ENCODE measurements at places on chromosomes 2 and 18.

DNA sequence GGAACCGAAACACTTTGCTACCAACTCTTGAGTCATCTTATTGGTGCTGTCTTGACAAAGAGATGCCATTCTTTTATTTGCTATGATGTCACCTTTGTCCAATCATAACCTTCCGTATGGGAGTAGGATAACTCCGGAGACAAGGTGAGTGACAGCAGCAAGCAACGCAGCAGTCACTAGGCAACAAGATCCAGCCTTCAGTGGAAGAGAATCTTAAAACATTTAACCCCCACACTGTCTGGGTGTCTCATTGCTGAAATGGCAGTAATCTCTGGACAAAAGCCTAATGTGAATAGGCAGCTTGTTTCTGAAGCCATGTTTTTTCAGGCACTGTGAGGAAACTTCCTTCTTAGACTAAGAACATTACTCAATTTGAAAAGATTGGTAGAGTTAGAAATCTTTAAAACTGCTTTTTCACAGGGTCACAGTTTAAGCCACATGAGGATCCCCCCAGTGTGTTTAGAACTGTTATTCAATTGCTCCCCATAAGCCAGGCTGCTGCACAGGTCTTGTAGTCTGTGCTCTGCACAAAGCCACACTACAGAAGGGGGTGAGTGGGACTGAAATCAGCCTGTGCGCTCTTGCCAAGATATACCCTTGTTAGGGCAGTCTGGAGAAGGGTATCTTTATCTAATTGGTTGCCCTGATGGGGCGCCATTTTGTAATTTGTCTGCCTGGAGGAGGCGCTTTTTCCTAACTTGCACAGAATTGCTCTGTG lies 131.5 kb upstream of the STON1 start:
- DNase-seq: peak; percentile 84

GRCh38 chr2:119476301-119477112 lies 44.9 kb downstream of the TMEM37 start:
- peak; percentile 36 for DNase-seq

DNA sequence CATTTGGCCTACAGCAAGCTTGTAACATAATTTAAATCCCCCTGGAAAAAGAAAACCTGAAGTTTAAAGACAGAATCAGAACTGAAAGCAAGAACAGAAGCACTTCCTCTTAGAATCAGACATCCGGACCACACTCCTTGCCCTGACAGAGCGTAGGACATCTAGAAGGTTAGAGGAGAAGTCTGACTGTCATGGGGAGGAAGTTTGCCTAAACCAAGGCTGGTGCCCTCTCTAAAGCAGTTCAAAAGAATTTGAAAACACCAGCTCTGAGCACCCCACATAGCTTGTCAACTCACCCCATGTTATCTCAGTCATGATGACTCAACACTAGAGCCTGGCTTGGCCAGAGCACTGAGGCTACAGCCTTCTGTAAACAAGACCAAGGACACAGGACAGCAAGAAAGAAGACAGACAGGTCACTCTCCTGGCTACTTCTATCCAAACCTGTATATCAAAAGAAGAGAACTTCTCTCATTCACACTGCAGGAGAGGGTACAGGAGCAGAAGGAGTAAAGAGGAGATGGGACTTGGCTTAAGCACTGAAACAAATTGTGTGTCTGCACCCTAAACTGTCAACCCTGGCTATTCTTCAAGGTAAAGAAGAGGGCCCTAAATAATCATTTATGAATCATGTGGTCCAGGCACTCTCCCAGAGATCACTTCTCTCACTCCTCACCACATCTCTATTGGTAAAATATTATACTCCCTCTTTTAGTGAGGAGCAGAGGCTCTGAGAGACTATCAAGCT lies 198.6 kb downstream of the MEMO1 start:
- no peak for DNase-seq

GRCh38 chr18:6204476-6204875 lies 210.2 kb downstream of the L3MBTL4 start:
- DNase-seq: no peak

GRCh38 chr18:14936313-14936712 lies 188.3 kb downstream of the ANKRD30B start:
- DNase-seq: no peak

Measured in cerebellum (tissue), 4 donors.